ENCODE measurements at places on chromosomes 3 and 15.

DNA sequence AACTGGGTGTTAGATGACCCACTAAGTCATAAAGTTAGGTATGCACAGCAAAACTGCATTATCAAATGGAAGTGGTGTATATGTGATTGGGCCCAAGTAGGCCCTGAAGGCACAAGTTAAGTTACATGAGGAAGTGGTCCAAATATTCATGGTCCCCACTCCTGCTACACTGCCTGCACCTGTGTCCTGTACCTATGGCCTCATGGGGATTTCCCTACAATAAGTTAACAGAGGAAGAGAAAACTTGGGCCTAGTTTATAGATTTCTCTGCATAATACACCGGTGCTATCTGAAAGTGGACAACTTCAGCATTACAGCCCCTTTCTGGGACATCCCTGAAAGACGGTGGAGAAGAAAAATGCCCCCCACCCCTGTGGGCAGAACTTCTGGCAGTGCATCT, 41.5 kb downstream of the STRIT1 start:
- DNase-seq = no peak

GRCh38 chr3:6640907-6641306, 220.0 kb upstream of the GRM7 start:
- DNase-seq = no peak

DNA sequence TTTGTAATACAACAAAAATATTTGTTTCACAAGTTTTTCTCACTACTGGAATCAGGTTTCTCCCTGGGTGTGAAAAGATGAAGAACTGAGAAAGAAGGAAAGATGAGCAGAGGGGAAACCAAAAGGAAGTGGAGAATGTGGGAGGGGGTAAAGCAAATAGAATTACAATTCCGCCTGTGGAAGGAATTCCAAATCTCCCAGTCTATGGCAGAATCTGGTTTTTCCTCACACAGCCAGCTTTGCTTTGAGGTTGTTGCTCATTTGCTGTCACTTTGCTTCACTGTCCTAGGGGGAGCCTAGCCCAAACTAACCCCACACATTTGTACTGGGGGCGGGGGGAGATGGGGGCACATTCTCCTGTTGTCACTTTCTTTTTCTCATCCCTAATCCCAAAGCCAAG, 43.9 kb downstream of the RPL22L1 start:
- no peak for DNase-seq

GRCh38 chr15:26974120-26974780, 3.3 kb downstream of the GABRG3 start:
- no peak for DNase-seq

GRCh38 chr3:138114431-138114918, 933 bp downstream of the DZIP1L start:
- DNase-seq = no peak

DNA sequence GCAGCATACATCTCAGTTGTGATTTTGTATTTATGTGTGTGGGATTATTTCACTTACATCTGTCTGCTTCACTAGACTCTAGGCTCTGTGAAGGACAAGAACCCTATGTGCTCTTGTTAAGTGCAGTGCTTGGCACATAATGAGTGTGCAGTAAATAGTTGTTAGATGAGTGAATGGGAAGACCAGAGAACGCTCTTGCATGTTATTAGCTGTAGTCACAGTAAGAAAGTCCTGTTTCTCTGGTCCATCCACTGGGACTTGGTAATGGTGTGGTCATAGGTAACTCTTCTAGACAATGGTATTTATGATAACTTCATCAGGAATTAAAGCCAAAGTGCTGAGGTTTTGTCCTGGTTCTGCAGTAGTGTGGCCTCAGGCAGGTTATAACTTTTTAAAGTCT, 1.4 kb upstream of the AQP9 start:
- DNase-seq = no peak

DNA sequence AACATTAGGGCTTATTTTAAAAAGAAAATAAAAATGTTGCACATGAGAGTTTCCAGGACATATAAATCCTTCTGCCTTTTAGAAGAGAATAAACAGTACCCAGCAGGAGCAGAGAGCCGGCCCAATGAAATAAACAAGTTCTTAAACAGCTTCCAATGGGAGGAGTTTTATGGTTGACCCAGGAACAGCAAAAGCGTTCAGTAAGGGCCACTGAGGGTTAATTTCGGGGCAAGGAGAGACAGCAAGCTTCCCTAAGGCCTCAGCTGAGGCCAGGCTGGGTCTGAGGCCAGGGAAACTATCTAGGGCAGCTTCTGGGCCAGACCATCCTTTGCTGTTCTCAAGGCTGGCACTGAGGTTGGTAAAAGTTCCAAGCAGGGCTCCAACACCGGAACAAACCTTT, 3.4 kb downstream of the PDZRN3 start:
- no peak for DNase-seq

GRCh38 chr3:84925571-84925970, 33.2 kb upstream of the CADM2 start:
- DNase-seq = no peak

- no peak for DNase-seq
Observed at GRCh38 chr15:61070111-61070901, 158.8 kb downstream of the RORA start.

- DNase-seq = no peak
Observed at GRCh38 chr3:29334706-29335105, 53.8 kb downstream of the RBMS3 start.

GRCh38 chr3:181344331-181344730, 354.8 kb upstream of the DNAJC19 start:
- DNase-seq = no peak

Data from activated T-cell treated with anti-CD3 and anti-CD28 coated beads, Interleukin-2, amount 50 U/mL, for 72 hours (primary cell).